ENCODE measurements at places on chromosomes 7 and 10.

DNA sequence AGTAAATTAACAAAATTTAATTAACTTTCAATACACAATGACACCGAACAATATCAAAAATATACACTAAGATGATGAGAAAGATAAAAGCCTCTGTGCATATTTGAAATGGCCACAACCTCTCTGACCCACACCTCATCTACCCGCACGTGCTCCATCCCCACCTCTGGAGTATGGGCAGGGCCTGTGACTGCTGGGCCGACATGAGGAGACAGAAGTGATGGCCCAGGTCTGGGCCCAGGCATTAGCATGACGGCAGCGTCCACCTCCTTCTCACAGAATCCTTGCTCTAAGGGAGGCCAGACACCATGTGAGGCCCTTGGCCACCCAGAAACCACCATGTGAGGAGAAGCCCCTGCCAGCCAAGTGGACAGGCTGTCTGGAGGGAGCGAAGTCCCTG, 122.1 kb upstream of the RNF32 start:
- no peak for DNase-seq

DNA sequence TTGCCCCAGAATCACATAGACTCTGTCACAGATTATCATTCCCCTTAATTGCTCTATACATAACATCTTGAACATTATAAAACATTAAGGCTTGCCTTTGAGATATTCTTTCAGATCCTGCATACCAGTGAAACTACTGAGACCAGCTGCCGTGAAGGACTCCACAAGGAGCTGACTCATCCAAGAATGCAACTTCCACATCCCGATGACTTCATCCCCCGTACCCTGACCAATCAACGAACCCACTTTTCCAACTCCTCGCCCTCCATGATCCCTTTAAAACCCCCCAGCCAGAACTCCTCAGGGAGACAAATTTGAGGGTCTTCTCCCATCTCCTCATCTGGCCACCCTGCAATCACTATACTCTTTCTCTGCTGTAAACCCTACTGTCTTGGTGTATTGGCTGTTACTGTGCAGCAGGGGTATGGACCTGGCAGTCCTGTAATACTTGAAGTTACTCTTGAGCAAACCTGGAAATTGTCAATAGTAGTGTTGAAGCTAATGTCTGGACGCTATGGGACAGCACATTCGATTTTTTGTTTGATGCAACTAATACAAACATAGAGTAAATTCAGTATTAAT, 49.8 kb downstream of the HTR5A start:
- DNase-seq, result no peak

GRCh38 chr10:6953271-6953801, 373.3 kb upstream of the PRKCQ start:
- no peak for DNase-seq

GRCh38 chr10:33174674-33175434, 159.6 kb downstream of the NRP1 start:
- no peak for DNase-seq

DNA sequence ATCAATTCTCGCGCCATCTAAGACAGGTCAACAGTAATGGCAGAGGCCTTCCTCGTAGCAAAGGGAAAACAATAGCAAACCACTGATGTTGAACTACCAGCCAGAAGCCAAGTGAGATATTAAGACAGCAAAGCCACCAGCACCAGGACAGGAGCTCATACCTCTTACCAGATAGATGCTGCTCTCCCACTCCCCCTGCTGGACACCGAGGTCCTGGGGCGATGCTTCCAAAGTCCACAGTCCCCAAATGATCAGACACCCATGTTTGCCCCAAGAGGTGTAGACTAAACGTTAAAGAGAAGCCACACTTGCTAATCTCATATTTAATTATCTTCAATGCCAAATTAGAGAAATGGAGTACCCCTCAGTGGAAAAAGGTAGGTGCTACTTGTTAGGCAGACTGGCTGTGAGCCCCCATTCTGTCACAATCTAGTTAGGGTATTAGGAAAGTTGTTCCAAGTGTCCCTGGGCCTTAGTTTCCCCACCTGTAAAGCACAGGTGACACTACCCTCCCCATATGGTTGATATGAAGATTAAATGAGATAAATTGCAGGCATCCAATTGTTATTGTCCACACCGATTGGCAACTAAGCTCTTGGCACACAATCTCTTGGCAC, 39.9 kb downstream of the TOMM7 start:
- DNase-seq, result peak; percentile 50

DNA sequence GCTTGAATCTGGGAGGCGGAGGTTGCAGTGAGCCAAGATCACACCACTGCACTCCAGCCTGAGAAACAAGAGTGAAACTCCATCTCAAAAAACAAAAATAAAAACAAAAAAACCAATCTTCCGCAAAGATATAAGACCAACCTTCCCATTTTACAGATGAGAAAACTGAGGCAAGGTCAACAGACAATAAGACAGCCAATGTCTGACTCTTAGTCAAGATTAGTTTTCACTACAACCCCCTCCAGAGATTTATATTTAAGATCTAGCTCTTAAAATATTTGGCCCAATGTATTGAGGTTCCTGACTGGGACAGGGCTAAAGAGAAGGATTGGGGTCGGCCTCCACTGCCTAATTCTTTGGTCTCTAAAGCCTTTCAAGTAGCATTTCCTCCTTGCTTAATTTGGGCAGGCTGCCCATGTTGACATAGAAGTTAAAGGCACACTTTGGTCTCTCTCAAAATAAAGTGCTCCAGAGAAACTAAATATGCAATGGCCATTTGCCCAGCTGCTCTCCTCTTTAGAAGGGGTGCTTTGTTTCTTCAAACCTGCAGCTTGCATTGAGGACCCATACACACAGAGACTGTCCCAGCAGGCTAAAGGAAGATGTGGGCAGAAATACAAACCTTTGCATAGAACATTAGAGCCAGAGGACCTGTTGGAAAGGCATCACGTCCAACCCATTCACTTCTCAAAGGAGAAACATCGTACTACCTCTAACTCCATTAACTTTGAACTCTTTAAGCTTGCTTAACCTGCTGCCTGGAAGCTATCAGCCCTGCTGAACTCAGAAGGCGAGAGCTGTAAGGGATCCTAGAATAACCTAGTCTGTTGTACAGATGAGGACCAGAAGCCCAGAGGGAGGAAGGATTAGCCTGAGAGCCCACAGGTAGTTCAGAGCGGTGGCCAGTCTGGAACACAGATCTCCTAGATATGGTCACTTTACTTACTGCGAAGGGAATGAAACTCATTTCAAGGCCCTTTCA, 3.9 kb downstream of the TECTB start:
- no peak for DNase-seq

DNA sequence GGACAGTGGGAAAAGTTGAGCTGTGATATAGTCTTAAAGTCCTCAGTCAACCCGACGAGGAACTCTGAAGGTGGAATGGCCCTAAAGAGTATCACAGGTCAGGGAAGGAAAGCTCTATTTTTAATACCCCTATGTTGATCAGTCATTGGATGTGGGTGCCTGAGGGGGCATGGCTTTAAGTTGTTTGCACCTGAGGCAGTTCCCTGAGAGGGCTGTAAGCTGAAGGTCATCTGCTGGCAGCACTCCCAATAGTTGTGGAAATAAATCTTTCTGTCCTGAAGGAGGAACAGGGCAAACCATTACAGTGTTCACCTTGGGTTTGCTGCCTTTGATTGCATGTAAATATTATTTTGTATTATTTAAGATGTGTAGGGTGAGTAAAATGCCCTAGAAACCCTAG, 17.8 kb upstream of the C1GALT1 start:
- DNase-seq, result no peak

- DNase-seq, result no peak
These were observed 52.6 kb downstream of the PLEKHA8 start for GRCh38 chr7:30080818-30081217.

- DNase-seq, result peak; percentile 41
These were observed 22.1 kb upstream of the CARD11 start for GRCh38 chr7:3065724-3066143.

- no peak for DNase-seq
These were observed 286.3 kb downstream of the HPSE2 start for GRCh38 chr10:98949306-98949705.

- DNase-seq, result no peak
These were observed 91.7 kb downstream of the SLC39A12 start for GRCh38 chr10:18043148-18044006.

GRCh38 chr7:55054758-55055157, 35.9 kb downstream of the EGFR start:
- DNase-seq, result no peak

DNA sequence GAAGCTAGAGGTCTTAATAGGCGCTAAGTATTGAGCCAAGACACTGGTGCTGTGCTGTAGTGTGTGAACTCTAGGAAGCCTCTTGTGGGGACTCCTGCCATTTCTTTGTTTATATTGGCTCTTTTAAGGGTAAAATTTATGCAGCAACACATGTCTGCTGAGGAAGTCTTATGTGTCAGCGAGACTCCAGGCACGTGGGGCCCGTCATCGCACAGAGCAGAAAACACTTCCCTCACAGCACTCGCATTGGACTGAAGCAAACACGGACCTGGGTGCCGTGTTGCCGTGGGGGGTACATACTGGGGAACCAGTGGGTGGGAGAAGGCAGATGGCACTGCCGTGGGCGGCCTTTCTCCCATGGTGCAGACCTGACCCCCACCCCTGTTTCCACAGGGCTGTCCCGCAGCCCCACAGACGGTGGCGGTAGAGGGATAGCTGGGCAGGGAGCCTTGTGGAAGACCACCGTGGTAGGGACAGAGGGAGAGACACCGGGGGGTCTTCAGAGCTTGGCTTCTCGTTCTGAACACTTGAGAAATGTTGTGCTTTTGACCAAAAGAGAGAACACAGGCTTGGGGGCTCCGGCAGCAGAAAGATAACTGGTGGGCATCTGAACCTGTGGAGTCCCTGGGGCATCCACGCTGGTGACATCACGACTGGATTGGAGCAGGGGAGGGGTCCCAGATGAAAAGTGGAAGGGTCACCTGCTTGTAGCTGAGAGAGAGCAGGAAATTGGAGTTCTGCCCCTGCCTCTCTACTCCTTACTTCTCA, 284.7 kb upstream of the SHH start:
- DNase-seq, result no peak

GRCh38 chr7:135180122-135180521, 9.6 kb upstream of the CYREN start:
- DNase-seq, result no peak

- DNase-seq, result no peak
These were observed 351.2 kb downstream of the GFRA1 start for GRCh38 chr10:115921795-115922194.

DNA sequence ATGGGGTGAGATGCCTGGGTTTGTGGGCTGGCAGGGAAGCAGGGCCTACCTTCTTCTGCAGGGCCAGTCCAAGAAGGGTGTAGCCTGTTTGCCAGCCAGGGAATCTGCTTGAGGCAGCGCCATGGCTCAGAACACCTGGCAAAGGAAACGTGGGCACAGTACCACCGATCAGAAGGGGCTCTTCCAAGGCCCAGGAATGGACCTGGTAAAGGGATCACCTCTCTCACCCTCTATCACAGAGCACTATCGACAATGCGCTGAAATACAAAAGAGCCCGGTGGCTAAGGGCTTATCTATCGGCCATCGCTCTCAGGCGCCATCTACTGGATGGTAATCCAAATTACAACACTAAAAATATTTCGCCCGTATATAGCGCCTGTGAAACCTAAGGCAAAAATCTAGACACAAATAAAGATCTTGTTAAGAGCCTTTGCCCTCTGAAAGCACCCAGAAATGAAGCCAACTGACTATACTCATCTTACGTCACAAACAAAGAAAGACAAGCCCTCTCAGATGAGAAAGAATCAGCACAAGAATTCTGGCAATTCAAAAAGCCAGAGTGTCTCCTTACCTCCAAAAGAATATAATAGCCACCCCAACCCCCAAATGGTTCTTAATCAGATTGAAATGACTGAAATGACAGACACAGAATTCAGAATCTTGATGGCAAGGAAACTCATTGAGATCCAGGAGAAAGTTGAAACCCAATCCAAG, 217.8 kb upstream of the HPS1 start:
- DNase-seq, result peak; percentile 66

DNA sequence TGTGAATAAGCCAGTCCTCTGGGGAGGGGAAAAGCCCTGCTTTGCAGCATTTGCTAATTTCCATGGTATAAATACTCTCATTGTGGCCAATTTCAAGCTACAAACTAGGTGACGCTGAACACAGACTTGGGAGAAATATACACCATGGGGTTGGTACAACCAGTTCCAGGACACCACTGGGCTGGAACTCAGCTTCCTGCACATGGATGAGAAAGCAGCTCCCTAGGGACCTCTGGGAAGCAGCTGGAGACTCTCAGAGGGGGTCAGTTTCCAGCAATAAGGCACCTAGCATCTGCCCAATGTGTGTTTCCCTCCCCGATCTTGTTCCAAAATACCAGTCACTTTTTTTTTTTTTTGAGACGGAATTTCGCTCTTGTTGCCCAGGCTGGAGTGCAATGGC, 56.8 kb upstream of the WDR11 start:
- DNase-seq, result no peak

- DNase-seq, result peak; percentile 9
These were observed 59.6 kb upstream of the CAPZA2 start for GRCh38 chr7:116802746-116803152.

- DNase-seq, result peak; percentile 78
These were observed 66.4 kb downstream of the EXOC6 start for GRCh38 chr10:92914478-92915325.

GRCh38 chr10:80894797-80895467, 357.2 kb downstream of the SH2D4B start:
- DNase-seq, result no peak

- DNase-seq, result no peak
These were observed 55.0 kb downstream of the LRRC17 start for GRCh38 chr7:102967798-102968197.

DNA sequence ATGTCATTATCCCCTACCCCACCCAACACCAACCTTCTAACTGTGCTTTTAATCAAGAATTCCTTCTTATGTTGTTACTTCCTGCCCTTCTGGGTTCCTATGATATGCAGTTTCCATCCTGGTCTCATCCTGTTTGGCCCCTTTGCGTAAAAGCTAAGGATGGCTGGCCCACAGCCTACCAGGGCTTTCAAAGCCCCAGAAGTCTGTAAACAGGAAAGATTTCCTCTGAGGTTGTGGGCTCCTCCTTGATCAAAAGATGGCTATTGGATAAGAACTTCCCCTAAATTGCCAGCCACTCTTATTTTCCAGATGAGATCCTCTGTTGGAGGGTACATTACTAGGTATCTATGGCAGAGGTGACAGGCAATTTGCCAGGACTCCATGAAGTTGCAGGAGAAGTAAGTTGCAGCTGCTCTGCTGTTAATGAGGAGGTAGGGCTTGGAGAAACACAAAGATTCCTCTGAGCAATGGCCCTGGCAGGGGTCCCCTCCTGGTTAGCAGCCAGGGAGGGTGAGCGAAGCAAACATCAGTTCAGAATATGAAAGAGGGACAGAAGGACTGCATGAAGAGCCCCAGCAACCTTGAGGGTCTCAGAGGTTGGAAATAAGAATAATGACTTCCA, 32.1 kb downstream of the NRP1 start:
- no peak for DNase-seq

DNA sequence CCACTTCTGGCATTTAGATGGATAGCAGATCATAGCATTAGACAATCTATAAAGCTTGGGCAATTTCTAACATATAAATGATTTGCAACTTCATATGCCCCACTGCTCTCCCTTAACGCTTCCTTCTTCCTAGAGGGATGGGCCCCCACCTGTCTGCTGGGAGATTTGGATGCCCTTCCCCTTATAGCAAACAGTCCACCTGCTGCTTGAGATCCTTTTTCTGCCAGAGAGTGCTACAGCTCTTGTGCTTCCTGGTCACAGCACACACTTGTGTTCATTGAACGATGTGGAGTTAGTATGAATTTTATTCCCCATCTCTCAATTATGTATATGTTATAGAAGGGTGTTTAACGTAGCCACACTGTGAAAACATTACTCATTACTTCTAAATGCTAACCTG, 10.4 kb upstream of the PCGF5 start:
- no peak for DNase-seq

Measured in hematopoietic multipotent progenitor cell treated with erythropoietin and hydrocortisone succinate and interleukin-3 and kit ligand, for 15 days (in vitro differentiated cells).